ENCODE measurements at places on chromosomes 3 and 15.
A peak's percentile ranks its signal among the peaks of the same experiment; 100 is the strongest.

- no peak for DNase-seq
These were observed 15.1 kb downstream of the TM2D3 start for GRCh38 chr15:101637038-101637437.

DNA sequence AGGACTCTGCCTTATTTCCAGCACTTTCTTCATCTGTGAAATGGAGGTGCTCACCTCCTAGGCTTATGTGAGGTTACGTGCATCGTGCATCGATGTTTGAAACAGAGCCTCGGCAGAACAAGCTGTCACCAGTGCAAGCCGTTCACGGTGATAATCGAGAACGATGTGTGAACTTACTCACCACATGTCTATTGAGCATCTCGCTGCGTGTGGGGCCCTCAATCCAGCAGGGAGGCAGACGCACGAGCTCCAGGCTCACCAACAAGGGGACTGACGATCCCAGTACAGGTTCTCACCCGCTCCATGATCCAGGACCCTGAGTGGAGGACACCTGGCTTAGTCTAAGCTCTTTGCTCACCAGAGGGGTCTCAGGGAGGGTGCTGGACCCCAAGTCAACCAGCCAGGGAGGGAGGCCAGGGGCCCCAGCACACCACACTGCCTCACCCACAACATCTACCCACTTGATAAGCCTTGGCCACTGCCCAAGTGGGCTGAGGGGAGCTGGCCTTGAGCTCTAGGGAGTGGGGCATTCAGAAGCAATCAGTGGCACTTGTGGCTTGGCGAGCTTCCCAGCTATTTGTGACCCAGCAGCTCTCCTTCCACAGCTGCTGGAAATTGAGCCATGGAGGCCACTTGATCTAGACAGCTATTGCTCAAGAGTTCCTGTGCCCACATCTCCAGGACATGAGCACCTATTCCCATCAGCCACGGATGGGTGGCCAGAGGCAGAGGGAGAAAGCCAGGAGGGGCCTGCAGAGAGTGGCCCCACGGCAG, 34.4 kb upstream of the SLC6A1 start:
- DNase-seq: peak; percentile 86

DNA sequence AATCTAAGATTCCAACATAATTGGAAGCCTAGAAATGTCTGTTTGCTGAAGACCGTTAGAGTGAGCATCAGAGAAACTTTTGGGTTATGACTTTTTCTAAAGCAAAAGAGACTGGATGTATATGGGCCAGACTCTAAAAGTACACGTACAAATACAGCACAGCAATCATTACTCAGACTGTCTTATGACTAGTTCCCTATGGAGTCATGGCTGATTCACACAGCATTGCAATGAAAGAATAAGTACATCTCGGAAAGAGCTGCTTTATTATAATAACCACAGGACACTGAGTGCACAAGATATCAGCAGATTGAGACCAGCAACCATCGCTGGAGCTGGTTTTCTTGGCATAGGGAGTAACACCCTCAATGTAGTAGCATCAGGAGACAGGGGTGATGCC, 618.6 kb downstream of the NLGN1 start:
- DNase-seq: no peak

GRCh38 chr3:197495999-197496745, 59.6 kb downstream of the BDH1 start:
- no peak for DNase-seq

DNA sequence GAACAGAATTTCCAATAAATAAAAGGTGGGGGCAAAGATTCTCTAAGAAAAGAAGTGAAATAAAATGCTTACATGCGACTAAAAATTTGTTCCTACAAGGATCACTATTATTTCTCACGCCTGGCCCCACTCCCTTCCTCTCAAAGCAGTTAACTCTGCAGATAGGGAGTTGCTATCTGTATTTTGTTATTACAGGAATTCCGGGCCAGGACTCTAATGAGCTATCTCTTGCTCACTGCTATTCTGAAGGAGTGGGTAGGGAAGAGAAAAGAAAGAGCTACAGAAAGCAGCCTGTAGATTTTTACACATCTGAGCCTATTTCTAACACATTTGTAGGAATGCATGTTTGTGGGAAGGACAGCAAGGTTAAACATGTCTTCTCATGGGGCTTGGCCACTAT, 140.4 kb downstream of the PCCB start:
- no peak for DNase-seq

- DNase-seq: no peak
These were observed 36.5 kb downstream of the ATOSA start for GRCh38 chr15:52642386-52643361.

GRCh38 chr3:59818919-59819300, 769.1 kb upstream of the CFAP20DC start:
- no peak for DNase-seq

DNA sequence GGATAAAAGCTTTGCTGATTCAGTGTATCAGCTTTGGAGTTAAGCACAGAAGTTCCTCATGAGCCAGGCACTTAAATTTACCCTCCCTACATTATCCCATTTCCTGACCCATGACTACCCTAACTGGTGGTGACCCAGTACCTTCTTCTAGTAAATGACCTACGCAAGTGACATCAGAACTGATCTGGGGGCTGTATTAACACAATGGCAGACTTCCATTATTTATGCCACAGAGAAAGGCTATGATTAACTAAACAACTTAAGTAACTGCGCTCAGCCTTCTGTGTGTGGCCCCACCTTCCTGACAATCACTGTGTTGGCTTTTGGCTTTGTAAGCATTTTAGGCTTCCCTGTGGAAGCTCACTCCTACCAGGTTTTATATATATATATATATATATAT, 1.9 kb downstream of the MB21D2 start:
- no peak for DNase-seq

GRCh38 chr15:56252386-56252785, 8.7 kb upstream of the RFX7 start:
- DNase-seq: no peak

DNA sequence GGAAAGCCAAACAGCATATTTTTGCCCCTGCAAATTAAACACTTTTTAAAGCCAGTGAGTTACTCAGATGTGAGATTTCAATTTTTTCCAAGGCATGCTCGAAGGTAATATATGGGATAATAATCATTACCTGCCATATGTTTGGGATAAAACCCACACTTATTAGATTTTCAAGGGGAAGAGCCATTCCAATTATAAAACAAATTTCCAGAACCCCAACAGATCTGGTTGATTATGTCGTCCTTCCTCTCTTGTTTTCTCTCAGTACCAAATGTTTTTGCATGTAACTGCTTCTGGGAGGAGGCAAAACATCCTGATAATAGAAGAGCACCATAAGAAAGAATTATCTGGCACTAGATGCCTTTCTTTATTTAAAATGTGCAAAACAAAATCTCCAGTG, 115.1 kb downstream of the AKAP13 start:
- DNase-seq: no peak

- DNase-seq: peak; percentile 58
These were observed 8.9 kb downstream of the CHSY1 start for GRCh38 chr15:101242999-101243336.

GRCh38 chr3:77149382-77149781, 109.5 kb downstream of the ROBO2 start:
- no peak for DNase-seq

- DNase-seq: no peak
These were observed 128.5 kb downstream of the MYRIP start for GRCh38 chr3:39937874-39938273.

DNA sequence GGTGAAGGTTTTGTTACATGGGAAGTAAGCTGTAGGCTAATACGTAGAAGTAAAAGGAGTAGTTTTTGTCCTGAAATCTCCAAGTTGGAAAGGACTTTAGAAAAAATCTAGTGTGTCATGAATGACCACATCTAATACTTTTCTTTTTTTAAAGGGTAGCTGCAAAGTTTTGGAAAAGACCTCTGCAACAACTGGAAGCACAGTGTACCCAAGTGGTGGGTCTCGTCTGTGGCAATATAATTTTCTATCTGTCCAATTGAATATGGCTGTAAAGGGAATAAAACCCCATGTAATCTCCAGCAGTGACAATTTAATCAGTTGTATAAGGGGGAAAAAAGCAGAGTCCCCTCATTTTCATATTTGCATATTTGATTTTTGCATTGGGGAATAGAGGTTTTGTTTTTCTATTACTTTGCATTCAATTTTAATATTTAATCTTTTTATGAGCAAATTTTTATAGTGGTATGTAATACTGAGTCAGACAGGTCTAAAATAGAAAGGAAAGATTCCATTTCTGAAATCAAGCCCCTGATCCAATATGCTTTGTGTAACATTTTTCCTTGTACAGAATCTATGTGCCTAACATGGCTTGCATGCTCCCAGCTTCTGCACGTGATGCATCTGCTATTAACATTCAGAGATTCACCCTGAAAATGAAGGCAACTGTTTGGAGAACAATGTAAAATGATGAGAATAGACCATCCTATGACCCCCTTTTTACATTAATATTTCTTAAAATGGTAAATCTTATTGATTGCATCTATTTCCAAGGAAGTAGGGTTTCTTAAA, 531.4 kb downstream of the ZIC1 start:
- DNase-seq: no peak

GRCh38 chr15:86620157-86620556, 540.5 kb downstream of the AGBL1 start:
- no peak for DNase-seq

GRCh38 chr3:72147600-72147999, 362.7 kb upstream of the PROK2 start:
- no peak for DNase-seq

GRCh38 chr3:180947761-180948390, 35.4 kb downstream of the FXR1 start:
- DNase-seq: no peak

DNA sequence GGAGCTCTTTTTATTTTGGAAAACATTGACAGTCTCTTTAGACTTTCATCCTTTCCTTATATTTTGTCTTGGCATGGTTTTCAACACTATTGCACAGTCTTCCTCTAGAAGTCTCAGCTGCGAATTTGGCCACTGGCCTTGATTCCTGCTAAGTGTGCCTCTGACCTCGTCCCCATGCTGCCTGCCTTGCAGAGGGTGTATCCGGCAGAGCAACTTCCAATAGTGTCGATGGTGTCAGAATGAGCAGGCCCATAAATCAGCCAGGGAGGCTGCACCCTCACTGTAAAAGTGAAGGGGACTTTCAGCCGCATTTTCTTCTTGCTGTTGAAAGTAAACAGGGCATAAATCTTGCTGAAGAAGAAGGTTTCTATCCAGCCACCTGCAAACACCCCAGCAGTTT, 336.7 kb upstream of the TRIM42 start:
- DNase-seq: peak; percentile 72

DNA sequence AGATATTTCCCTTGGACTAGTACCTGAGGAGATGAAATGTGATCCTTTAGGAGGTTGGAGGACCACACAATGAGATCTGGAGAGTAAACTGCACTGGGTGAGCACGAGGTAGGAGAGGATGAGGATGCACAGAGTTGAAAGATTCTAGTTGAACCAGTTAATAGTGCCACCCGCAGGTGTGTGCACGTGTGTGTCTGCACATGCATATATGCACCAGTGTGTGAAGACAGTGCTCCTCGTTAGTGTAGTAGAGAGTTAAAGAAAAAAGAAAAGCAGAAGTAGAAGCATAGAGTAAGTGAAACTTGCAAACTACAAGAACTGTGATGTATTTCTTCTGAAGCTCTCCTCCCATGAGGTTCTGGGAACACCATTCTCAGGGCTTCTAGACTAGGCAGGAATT, 8.4 kb downstream of the MED12L start:
- no peak for DNase-seq

GRCh38 chr3:79367803-79368202, 400.0 kb downstream of the ROBO1 start:
- DNase-seq: no peak

DNA sequence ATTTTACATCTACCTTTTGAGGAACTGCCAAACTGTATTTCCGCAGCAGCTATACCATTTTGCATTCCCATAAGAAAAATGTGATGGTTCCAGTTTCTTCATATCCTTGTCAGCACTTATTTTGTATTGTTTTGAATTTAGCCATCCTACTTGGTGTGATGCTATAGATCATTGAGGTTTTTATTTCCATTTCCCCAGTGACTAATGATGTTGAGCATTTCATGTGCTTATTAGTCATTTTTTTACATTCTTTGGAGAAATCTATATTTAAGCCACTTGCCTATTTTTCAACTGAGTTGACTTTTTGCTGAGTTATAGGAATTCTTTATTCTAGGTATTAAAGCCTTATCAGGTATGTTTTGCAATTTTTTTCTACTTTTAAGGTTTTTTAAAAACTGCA, 347.6 kb upstream of the RARB start:
- DNase-seq: no peak

GRCh38 chr15:26537663-26538062, 235.2 kb downstream of the GABRB3 start:
- DNase-seq: no peak

DNA sequence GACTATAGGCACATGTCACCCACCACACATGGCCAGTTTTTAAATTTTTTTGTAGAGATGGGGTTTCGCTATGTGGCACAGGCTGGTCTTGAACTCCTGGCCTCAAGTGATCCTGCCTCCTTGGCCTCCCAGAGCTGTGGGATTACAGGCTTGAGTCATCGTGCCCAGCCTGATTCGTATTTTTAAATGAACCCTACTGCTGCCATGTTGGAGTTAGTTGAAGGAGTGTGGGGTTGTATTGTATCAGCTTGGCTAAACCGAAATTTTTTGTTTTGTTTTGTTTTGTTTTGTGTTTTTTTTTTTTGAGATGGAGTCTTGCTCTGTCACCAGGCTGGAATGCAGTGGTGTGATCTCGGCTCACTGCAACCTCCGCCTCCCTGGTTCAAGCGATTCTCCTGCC, 11.8 kb upstream of the ZNF770 start:
- DNase-seq: no peak

DNA sequence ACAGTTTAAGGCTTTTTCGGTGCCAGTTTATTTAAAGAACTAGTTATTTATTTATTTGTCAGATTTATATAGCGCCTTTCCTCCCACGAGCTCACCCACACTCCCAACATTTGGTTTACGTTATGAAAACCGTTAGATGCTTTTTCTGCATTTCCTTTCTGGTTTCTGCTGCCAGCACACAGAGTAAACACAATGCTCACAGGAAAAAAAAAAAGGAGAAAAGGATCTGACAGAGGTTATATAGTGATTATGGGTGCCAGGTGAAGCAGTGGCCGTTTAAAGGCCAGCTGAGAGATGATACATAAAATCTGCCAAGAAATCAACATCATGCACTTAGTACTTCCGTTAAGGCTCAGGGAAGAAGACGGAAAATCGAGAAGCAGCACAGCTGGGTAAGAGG, 37.9 kb downstream of the ETV5 start:
- DNase-seq: no peak

DNA sequence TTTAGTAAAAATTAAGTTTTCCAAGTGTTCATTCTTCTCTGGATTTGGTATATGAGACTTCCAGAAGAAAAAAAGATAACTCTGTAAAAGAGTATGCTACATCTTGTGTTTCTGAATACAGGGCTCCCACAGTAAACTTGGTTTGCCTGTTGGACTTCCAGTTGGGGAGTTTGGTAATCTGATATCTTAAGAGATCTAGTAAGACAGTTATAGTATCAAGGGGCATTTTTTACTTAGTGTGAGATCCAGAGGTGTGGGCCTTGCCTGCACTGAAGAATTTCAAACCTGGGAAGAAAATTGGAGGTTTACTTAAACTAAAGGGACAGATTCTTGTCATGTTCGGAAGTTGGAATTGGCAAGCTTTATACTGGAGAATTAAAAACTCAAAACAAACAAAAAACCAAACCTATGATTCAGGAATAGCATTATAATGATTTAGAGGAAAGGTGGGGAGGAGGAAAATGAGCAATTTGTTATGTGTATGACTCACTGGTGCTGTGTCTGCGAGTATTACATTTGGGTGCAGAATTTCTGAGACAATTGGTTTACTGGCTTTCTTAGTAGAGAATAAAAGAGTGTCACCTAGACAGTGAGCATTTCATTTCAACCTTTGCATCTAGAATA, 58.9 kb upstream of the ULK4 start:
- DNase-seq: no peak

- no peak for DNase-seq
These were observed 519.0 kb upstream of the PROK2 start for GRCh38 chr3:72303926-72304325.

All from DMS79 treated with DMSO at 0.1 percent for 48 hours (cell line).